Renal pelvis (tissue), 12 donors: ENCODE measurements at places on chromosomes 6 and 20. TPM values are rescaled to one million over a fixed set of nuclear protein-coding genes. Genes with fewer than 3 reads are reported as not detected.
A peak's percentile ranks its signal among the peaks of the same experiment; 100 is the strongest.

Gene RSPH4A
- 3.1 TPM for polyA plus RNA-seq

DNA sequence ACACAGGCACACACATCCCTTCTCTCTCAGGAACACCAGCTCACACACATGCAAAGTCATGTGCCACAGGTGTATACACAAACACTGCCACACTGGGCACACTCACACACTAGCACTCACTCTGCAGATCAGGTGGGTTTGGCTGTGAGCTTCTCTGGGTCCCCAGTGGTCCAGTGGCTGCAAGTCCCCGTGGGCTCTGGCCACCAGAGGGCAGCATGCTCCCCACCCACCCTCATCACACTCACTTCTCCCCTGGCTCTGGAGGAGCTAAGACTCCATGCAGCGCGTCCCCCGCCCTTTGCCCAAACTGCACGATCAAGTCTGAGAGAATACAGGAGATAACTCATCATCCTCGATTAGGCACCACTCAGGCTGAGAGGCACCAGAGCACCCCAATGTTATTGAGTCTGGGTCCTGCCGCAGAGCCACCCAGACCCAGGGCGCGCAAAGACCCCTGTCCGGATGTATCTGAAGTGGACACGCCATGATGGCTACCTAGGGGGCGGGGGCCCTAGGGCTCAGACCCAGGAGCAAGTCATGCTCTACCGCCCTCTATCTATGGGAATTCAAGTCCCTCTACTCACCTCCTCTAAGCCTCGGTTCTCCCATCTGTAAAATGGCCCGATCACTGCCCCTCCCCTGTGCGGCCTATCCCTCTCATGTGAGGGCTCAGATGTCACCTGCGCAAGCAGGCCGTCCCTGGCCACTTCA lies 90.5 kb downstream of the GRM4 start:
- DNase-seq = peak; percentile 65

GRCh38 chr6:78629154-78629721 lies 238.1 kb upstream of the IRAK1BP1 start:
- DNase-seq = no peak

Gene RBM24
- 0.37 TPM for polyA plus RNA-seq

DNA sequence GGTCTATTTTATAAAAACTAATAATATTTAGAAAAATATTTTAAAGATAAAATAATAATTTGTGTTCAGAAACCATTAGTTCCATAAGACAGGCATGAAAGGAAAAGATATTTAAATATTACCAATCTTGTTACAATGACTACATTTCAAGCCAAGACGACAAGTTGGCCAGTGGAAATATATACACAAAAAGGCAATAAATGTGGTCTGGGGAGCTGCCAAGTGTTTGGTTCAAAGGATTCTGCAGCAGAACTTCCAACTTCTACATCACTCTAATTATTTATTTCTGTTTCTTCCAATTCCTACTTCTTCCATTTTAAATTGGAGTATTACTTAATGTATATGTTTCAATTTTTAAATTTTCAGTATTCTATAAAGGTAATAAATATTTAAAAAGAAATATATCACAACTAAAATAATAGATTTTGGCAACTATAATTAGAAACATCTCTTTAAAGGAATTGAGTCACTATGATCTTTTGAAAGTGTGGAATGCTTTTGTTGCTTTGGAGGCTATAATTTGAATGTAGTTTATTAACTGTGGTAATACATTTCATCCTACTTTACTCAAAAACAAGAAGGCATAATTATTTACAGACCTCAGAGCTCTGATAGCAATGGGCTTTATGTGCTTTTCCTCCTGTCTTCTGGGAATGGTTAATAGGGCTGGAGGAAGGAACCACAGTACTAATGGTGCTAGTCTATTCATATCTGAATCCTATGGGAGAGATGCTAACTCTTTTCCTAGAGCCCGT lies 129.7 kb upstream of the FAM184A start:
- peak; percentile 17 for DNase-seq

DNA sequence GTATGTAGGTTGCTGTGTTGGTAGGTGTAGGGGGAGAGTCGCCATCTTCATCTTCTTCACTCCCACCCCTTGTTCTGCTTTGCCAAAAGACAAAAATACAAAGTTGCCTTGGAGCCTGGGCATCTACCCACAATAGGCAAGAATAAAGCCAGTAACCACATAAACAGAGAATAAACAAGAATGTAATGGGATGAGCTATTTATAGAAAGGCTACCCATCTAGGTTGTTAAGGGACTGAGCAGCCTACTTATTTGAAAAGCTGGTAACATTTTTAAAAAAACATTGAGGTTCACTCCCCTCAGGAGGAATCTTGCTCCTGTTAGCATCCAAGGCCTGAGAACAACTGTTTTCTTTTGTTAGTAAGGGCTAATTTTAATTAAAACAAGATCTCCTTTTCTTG lies 301.4 kb upstream of the STXBP5 start:
- no peak for DNase-seq

Gene RSPO4
- polyA plus RNA-seq = 3.3 TPM

- no peak for DNase-seq
These were observed 69.8 kb upstream of the RALGAPA2 start for GRCh38 chr20:20782231-20782630.

Gene KIF25
- polyA plus RNA-seq = 0.25 TPM

DNA sequence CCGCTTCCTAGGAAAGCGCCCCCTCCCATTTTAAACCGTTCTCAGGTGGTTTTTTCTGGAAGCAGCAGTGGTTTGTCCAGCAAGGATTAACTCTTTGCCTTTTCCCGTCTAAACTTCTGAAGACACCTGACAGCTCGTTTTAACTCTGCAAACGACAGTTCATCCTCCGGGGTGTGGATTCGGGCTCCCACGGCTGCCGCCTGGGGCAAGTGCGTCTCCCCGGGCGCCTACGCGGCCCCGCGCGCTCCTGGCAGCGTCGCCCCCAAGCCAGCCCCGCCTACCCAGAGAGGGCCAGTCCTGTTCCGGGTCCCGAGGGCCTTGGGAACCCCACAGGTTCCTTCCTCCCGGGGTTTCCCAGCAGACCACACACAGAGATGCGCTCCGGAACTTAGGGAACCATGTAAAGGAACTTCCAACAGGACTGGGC lies 54.4 kb downstream of the PRR18 start:
- no peak for DNase-seq

Gene PI16
- 0.45 TPM for polyA plus RNA-seq

Gene KCNK16
- not detected for polyA plus RNA-seq

Gene FHL5
- polyA plus RNA-seq = 0.13 TPM

GRCh38 chr6:125300992-125301434 lies 754 bp downstream of the HDDC2 start:
- peak; percentile 27 for DNase-seq

DNA sequence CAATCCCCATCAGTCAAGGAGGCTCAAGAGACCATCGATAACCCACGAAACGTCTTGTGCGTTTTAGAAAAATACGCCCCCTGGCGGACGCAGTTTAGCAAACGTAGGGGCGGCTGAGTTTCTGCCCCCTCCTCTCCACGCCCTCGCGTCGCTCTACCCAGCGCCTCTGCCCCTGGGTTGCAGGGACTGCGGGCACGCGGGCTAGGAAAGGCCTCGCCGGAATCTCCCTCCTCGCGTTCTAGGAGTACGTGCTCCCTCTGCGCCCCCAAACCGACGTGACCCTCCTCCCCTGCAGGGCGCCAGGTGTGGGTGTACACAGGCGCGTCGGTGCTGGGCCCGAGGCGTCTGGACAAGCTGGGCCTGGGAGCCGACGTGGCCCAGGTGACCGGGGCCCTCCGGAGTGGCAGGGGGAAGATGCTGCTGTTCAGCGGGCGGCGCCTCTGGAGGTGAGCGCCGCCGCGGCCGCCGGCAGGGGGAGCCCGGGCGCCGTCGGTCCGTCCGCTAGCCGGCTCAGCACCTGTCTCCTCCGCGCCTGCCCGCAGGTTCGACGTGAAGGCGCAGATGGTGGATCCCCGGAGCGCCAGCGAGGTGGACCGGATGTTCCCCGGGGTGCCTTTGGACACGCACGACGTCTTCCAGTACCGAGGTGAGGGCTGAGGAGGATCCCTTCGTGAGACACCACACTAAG lies 5.3 kb downstream of the MMP9 start:
- DNase-seq = no peak

Gene ARFGAP1
- polyA plus RNA-seq = 77.7 TPM

DNA sequence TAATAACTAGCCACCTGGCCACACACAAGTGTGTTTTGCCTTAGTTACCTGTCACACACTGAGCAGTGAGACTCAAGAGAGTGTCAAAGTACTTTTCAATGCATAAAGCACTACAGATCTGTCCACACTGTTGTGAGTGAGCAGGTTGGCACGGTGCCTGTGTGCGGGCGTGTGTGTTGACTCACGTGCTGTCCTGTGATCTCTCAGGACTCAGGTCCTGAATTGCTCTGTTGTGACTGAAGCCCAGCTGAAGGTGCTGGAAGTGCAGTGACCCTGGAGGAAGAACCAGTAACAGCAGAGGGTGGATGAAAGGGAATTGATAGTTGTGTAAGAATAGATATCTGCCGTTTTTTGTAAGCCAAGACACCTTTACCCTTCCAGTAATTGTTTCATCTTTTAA lies 18.3 kb downstream of the SLC16A10 start:
- DNase-seq = no peak

DNA sequence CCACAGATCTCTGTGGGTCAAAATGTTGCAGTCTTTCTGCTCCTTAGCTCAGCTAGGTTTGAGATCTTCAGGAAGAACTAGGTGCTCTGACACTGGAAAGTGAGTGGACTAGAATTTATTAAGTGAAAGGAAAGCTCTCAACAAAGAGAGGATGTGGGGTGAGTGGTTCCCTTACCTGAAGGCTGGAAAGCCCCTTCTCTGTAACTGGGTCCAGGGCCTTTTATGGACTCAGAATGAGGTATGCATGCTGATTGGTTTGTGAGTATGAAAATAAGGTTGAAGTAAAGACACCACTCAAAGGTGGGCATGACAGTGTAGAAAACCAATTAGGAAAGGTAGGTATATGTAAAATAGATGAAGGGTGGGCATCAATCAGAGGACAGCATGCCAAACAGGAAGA lies 485.5 kb downstream of the CD109 start:
- DNase-seq = no peak

DNA sequence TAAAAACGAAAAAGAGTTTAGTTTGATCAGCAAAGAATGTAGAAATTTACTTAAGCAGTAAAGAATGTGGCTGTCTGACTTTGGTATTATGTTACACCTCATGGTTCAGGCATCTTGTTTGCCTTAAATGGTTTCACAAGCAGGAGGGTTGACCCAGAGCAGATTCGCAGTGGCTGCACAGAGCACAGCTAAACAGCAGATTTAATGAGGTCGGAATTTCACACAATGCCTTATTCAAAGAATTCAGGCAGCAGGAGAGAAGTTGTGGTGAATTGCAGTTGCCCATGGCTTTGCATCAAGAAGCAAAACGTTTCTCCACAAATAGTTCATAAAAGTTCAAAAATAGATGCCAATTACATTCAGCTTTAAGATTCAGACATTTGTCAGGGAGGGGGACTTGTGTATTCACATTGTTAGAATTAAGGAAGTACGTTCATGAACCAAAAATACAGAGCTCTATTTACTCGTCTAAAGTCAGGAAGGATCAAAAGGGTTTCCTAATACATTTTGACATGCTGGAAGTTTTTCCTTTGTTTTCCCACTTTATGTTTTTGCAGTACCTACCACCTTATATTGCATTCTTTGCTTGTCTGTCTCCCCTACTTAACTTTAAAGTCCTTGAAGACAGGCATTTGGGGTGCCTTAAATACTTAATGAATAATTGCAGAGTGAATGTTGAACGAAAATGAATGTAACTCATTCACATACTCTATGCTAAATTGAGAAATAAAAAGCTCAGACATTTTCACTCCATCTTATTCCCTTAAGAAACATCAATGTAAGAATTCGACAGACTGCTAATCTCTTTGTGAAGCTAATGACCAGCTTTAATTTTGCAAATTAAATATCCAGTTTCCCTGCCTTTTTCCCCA lies 1163.6 kb upstream of the CITED2 start:
- peak; percentile 64 for DNase-seq

DNA sequence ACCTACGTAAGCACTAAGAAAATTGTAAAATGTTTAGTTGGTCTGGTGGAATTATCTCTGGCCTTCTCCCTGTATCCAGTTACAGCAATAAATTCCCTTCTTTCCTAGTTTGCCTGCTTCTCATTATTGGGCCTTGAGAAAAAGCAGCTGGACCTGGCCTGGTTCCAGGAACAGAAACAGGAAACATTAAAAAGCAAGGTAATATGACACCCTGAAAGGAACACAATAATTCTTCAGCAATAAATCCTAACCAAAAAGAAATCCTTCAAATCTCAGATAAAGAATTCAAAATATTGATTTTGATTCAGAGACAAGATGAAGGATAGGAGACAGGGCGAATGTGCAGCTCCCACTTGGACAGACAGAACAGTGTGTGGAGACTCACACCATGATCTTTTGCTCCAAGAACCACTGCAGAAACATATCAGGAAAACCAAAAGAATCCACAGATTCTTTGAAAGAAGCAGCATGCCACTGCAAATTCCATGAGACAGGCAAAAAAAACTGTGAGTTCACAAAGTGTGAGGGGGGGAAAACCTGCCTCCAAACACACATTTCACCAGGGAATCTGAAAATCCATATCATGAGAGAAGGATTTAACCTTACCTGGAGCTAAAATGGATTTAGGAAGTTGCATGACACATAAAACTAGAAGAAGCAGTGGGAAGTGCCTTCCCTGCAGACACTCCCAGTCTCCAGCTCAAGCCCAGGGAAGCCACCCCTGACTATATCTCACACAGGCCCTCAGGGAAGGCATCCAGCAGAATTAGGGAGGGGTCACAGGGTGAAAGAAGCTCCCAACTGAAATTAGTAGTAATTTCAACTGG lies 28.9 kb downstream of the TREM1 start:
- DNase-seq = peak; percentile 91

DNA sequence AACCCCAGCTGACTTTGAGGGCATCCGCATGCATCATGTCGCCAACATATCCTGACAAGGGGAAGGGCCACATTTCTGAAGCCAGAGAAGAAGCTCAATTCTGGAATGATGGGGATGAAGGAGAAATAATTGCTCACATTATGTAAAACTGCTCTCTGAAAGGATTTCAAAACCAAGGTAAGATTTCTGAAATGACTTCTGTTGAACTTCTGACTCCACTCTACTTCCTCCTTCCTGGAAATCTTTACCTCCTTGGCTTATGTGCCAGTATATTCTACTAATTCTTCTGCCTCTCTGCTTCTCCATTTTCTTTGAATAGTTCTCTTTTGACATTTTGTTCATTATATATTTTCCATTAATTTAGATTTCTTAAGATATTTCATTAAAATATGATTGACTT lies 31.9 kb downstream of the HLA-DPB1 start:
- no peak for DNase-seq

DNA sequence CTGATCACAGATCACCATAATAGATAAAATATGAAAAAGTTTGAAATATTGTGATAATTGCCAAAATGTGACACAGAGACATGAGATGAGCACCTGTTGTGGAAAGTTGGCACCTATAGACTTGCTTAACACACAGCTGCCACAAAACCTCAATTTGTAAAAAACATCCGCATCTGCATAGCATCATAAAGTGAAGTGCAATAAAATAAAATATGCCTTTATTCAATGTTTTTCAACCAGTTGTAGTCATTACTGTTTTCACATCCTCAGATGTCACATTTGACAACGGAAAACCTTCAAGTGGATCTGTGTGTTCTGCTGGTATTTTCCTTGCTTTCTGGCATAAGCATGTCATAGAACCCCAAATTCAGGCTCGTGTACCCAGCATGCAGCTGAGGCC lies 50.2 kb upstream of the IFNGR1 start:
- no peak for DNase-seq

- DNase-seq = no peak
These were observed 33.2 kb upstream of the TRAM2 start for GRCh38 chr6:52610011-52610410.
